Skin of body (tissue), 3 donors: ENCODE measurements at places on chromosomes 11 and 22. TPM values are rescaled to one million over a fixed set of nuclear protein-coding genes. Genes with fewer than 3 reads are reported as not detected.
A peak's percentile ranks its signal among the peaks of the same experiment; 100 is the strongest.

DNA sequence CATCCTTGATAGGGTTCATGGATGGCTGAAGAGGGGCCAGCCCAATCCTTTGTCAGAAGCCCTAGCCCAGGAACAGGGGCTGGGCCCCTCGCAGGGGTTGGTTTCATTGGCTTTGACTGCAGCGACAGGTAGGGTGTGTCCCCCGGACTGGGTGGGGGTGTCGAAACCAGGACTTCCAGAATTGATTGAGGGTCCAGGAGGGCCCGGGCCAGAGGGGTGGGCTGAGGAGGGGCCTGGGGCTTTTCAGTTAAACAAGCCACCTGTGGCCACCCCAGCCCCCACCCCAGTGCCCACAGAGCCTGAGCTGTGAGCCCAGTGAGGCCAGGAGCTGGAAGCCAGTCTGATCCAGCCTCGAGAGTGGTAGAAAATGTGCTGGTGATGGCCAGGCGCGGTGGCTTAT is 18.1 kb upstream of the PRR5 start:
- no peak for DNase-seq

- DNase-seq = no peak
These were observed 57.3 kb downstream of the BDNF start for GRCh38 chr11:27642954-27643353.

DNA sequence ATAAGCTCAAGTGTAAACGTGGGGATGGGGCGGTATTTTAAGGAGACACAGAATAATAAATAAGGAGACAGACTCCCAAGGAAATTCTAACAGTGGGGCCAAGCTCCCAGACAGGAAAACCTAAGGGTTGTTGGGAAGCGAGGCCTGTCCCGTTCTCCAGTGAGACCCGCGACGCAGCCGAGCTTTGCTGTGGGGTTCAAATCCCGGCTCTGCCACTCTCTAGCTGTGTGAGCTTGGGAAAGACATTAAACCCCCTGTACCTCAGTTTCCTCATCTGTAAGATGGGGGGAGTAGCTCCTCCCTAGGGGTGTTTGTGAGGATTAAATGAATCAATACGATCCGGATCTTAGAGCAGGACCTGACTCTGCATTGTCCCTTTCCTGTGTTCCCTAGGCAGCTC is 106.8 kb downstream of the TRIM29 start:
- DNase-seq = no peak

- no peak for DNase-seq
These were observed 21.7 kb downstream of the BTG4 start for GRCh38 chr11:111490496-111490895.

- peak; percentile 76 for DNase-seq
These were observed 679 bp upstream of the DPP3 start for GRCh38 chr11:66479394-66480116.

DNA sequence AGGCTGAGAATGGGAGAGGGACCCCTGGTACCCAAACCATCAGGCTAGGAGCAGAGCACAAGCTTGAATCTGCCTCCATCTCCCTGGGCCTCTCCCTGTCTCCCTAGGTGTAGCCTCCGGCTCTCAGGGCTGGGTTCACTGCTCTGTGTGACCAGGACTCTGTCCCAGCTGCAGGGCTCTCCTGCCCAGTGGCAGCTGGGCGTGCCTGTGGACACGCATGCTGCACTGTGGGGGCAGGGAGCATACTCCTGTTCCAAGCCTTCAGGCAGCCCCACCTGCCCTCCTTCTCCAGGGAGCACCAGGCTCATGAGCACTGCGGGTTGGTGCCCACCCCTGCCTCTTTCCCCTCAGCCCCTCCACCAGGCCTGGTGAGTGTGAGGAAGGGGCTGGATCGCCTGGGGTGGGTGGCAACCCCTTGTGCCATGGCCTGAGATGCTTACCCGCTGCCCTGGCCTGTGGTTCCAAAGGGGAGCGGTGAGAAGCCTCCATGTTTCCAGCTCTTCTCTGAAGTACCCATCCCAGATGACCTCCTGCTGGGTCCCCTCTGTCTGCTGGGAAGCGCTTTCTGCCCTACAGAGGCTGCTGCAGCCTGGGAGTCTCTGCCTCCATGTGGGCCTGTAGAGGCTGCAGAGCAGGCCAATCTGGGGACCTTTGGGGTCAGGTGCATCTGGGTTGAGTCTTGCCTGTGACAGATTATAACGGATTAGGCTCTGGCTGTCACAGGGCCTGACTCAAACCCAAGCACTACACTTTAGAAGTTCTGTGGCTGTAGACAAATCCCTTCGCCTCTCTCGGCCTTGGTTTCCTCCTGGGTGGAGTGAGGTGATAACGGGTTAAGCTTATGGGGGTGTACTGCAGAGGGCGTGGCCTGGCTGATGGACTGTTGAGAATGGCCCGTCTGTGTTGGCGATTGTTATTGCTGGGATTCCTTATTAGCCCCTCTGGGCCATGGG is 43.7 kb downstream of the WNT11 start:
- no peak for DNase-seq

DNA sequence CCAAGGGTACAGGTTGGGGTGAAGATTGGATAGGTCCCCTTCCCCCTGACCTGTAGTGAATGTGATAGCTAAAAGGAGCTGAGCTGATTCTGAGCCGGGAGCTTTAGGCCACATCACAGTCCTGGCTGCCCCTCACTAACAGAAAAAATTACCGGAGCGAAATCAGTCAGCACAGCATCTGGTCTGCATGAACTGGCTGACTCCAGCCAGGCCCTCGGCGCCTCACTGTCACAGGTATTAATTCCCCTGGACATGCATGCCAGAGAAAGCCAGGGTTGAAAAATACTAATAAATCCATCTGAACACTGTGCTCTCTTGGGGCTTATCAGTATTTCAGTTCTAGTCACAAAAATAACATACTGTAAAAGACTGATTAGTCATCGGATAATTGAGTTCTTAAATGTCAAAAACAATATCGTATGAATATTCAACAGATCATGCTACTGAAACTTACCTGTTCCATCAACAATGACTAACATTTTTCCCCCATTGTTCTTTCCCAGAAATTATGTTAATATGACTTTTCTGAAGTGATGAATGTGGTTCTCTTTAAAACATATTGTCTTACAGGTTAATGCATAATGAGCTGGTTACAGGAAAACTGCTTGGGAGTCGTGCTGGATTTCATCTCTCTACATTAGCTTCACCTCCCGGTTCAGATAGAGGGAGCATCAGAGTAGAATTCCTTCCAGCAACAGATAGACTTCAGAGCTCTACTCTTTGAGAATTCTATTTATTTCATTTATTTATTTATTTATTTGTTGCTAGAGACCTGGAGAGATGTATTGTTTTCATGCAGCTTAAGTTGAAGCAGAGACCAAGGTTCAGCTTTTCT is 387.7 kb downstream of the NXPE2 start:
- DNase-seq = no peak

The CCDC116 gene
- total RNA-seq = 0.20 TPM

DNA sequence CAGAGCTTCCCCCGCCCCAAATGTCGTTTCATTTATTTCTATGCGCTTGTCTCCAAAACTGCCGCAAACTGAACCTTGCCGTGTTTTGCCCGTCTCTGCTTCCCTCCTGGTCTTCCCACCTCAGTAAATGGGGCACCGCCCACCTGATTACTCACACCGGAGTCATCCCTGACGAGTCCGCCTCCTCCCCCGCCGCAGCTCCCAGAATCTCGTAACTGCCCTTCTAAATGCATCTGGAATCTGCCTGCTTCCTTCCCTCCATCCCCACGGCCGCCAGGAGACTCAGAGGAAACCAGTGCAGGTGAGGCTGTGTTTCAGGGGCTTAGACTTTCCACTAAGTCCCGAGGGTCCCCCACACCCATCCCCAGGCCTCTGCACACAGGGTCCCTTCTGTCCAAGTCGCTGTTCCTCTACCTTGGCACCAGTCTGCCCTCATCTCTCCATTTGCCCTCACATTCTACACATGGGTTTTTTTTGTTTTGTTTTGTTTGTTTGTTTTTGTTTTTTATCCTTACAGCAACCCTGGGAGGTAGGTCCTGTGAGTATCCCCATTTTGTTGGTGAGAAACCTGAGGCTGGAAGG is 62.6 kb upstream of the PHF21B start:
- no peak for DNase-seq

GRCh38 chr11:26698224-26698623 is 23.6 kb downstream of the SLC5A12 start:
- no peak for DNase-seq

The OR2AG2 gene
- total RNA-seq = 0.10 TPM

DNA sequence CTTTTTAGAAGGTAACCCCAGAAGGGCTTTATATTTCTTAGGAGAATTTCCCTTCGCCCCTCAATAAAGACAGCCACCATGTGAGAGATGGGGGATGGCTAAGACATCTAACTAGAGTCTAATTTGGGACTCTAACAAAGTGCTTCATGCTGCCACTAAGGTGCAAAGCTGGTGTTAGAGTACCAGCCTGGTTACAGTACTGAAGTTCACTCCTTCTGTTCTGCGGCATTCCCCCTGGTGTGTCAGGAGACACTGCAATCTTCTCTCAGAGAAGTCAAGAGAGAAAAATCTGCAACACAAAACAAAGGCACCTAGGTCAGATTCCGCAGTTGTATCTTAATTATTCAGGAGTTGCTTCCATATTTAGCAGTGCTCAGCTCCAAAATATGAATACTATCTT is 603.0 kb upstream of the CADM1 start:
- DNase-seq = no peak

The KREMEN1 gene
- 30.4 TPM for total RNA-seq

The BAD gene
- total RNA-seq = 27.5 TPM

GRCh38 chr11:47270331-47271271 is 668 bp downstream of the MADD start:
- peak; percentile 60 for DNase-seq

The SLC25A18 gene
- 0.20 TPM for total RNA-seq

The SHANK2 gene
- 8.8 TPM for total RNA-seq

- DNase-seq = no peak
These were observed 16.0 kb downstream of the TBX1 start for GRCh38 chr22:19776433-19777031.

- no peak for DNase-seq
These were observed 8.9 kb downstream of the TTC17 start for GRCh38 chr11:43367382-43368178.

- no peak for DNase-seq
These were observed 8.2 kb downstream of the CREB3L1 start for GRCh38 chr11:46285594-46286033.

DNA sequence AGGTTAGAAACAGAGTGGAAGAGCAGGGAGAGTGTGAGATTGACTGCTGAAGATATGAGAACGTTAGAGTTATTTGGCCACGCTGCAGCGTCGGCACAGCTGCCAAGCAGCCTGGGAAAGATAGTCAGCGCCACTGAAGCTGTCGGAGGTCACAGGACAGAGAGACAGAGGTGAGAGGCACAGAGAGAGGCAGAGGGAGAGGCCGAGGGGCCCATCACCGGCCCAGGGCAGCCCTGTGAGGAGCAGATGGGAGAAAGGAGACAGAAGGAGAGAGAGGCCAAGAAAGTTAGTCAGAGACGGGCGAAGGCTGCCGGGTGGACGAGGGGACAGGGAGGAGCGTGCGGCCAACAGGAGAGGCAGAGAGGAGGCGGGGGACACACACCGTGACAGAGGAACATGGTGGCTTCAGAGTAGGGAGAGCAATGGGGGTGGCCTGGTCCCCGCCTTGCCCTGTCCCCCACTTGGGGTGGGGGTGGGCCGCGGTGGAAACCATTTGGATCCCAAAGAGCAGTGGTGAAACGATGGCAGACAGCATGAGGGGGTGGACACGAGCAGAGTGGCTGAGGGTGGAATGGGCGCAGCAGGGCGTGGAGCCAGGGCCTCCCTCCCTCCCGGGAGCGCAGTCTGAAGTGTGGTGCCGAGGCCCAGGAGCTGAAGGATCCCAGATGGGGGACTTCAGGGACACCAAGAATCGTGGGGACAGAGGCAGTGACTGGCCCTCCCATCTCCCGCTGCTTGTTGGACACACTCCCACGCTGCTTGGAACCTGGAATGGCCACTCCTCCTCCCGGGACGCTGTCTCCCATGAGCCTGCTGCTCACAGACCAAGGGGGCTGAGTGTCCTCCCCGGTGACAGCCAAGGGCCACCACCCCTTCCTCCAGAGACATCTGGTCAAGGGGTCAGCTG is 26.6 kb downstream of the LRRC10B start:
- DNase-seq = no peak

The MS4A1 gene
- 0.39 TPM for total RNA-seq

DNA sequence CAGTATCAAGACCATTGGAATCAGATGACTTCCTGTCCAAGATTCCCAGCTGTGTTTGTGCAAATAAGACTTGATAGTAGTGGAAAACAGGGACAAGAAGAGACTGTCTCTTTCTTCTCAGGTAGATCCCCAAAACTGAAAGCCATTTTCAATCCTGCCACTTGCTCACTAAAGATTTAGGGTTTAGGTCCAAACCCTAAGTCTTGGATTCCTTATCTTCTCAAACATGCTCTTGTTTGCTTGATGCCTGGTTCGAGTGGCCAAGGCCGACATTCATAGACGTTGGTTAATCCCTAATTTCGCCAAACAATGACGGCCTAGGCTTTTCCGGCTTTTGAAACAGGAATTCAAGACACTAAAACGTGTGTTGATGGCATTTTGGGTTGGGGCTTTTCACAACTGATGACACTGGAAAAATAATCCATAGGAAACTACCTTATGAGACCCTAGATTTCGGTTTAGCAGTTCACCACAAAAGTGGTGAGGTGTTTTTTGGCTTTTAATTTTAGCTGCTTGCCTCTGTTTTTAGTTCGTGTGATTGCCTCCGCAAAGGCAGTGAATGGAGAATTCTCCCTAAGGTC is 1.0 kb upstream of the GTPBP1 start:
- no peak for DNase-seq

DNA sequence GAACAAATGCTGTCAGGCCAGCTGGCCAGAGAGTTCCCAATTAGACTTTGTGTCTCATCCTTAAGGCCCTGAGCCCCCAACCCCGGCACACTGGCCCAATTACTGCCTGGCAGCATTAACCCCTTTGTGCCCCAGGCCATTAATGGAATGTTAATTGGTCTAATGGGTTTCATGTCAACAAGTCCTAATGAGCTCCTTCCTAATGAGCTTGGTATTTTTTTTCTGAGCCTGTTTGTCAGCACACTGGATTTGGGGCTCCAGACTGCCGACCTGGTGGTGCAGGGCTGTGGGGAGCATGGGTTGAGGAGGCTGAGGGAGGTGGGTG is 148.8 kb downstream of the FEZ1 start:
- no peak for DNase-seq

DNA sequence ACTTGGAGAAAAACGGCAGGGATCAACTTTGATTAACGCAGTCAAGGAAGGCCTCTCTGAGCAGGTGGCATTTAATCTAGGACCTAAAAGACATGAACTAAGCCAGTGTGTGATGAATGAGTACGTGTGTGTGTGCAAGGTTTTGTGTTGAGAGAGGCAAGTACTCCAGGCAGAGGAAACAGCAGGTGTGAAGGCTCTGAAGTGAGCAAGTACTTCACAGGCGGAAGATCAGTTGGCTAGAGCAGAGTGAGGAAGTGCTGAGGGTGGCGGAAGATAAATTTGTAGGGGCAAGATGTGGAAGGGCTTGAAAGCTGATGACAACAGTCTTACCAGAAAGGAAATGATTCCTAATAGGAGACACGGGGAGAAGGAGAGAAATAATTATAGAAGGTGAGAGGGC is 6.8 kb downstream of the APIP start:
- no peak for DNase-seq

- DNase-seq = no peak
These were observed 58.6 kb downstream of the IMMP1L start for GRCh38 chr11:31450841-31451240.
